Fibroblast of lung (primary cell): ENCODE measurements at places on chromosomes 2 and 18. TPM values are rescaled to one million over a fixed set of nuclear protein-coding genes. Genes with fewer than 3 reads are reported as not detected.

- DNase-seq: no peak
Measured at GRCh38 chr2:205148755-205149154, 533.5 kb upstream of the NRP2 start.

DNA sequence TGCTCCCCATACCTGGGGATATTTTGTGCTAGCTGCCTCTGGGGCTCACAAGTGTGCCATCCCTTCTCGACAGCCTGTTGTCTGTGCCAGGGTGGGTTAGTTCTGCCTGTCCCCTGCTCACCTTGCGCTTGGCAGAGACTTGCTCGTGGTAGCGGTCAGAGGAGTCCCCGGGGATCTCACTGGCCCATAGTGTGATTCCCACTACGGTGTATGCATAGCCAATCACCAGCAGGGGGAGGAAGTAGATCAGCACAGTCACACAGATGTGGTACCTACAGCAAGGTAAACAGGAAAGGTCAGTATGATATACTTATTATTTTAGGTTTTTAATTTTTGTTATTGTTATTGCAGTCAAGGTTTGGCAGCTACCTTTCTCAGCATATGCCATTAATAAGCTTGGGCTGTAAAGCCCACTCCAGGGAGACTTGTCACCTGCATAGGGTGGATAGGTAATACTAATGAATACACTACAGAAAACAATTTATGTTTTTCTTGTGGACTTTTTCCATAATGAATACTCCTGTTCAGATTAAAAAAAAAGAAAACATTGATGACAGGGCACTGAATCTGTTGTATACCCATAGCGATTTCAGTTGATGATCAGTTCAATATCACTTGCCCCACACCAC is 95.2 kb downstream of the POLE4 start:
- no peak for DNase-seq

- DNase-seq: no peak
Measured at GRCh38 chr2:98880266-98881152, 55.5 kb downstream of the CRACDL start.

Gene LTBP1
- 190 and 324 TPM in 2 replicates for total RNA-seq

Gene REG1A
- not detected in 2 replicates for total RNA-seq
